Motor neuron (in vitro differentiated cells): ENCODE measurements at places on chromosomes 5 and 9.

- ATAC-seq = no peak
These were observed 813.9 kb upstream of the CDH10 start for GRCh38 chr5:25458628-25459027.

GRCh38 chr9:37998881-37999587 is 70.0 kb downstream of the SHB start:
- peak; percentile 26 for ATAC-seq

DNA sequence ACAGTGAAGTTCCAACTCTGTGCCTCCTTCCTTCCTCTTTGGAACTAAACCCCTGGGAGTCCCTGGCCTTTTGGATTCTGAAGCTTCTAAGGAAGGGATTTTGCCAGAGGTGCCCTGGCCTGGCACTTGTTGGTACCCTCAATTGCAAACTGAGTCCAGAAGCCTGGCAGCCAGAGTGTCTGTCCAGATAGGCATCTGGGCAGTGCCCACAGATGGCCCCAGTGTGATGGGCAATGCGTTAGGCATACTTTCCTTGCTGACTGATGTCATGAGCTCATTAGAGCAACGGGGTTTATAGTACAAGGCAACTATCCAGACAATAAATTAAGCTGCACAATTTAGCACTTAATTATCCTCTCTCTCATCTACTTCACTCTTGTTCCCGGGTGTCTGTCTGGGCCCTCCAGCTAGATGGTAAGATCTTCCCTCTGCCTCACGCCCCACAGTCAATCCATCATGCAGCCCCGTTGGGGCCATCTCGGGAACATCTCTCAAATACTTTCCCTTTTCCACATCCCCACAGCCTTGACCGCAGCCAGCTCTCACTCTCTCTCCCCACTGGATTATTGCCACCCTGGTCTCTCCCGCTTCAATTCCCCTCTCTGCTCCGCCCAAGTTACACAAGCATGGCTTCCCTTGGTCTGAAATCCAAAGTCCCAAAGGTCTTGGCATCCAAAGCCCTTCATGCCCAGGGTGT is 157.5 kb upstream of the SMIM23 start:
- ATAC-seq = no peak

DNA sequence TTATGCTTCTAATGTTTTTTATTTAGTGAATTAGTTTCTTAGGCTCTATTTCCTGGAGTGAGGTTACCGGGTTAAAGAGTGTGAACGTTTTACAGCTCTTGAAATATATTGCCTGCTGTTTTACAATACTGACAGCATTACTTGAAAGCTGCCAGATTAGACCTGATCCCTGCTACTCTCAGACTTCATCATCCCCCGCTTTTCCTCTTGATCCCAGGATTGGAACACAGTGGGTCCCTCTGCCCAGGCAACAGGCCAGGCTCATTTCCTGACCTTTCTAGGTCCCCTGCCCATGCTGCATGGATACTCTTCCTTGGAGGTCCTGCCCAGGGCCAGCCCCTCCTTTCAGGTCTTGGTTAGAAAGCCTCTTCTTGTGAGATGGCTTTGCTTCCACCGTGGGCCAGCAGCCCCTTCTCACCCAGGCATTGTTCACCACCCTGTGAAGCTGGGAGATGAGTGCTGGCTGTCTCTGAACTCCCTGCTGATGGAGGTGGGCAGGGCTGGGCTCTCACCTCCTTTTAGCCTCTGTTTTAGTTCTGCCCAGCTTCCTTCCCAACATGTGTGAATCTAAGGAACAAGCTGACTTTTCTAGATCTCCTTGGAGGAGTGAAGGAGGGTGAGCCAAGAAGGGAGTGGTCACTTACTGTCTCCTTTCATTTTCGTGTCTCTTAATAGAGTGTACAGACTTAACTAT is 15.5 kb upstream of the FAM120AOS start:
- peak; percentile 55 for ATAC-seq

DNA sequence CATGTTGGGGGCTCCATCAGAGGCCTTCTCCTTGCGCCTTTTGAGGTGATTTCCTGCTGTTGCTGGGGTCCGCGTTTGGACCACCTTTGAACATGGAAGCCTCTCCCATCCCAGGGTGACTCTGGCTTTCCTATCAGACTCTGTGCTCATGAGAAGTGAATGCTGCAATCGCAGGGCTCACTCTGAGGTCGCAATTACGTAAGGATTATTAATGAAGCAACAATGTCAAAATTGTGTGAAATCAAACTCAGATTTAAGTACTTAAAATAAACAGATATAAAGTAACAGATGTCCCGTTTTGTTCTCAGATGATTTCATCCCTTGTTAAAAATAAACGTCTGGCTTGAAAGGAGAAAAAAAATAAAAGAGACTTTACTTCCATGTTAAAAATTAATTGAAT is 634.2 kb downstream of the BNC2 start:
- ATAC-seq = no peak

DNA sequence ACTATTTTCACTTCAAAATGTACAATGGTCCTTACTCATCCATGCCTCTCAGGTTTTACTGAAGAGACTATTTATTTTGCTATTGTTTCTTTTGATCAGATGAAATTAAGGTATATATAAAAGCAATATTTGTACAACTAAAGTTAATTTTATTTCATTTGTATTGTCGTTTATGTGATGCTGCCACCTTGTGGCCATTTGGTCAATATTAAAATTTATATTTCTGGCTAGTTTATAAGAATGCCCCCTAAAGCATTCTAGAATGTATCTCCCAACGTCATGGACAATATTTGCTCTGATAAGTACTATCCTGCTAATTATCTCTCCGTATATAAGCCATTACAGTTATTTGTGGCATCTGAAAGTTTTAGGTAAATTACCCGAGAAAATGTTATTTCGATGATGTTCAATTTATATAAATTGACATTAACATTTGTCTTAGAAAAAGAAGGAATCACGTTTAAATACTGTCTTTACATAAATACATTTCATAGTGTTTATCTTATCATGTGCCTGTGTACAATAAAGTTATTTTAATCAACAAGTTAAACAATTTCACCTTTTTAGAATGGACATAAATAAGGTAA is 680.0 kb downstream of the TAF11L14 start:
- no peak for ATAC-seq

DNA sequence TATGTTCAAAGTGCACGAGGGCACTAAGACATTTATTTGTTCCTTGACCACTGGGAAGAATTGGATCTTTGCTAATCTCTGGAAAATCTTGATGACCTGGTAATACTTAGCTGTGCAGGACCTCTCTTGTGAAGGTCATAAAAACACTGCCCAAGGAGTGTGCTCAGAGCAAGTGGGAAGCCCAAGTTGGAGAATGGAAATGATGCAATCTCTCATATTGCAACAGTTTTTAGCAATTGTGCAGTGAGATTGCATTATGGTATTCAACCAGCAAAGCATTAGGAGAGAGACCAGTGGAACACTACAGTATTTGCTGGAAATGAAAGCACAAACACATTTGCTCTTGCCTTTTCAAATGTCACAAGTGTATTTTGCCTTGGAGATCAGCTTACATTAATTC is 34.5 kb downstream of the TXNDC8 start:
- ATAC-seq = no peak
